ENCODE measurements at places on chromosomes 4 and X.
A peak's percentile ranks its signal among the peaks of the same experiment; 100 is the strongest.

DNA sequence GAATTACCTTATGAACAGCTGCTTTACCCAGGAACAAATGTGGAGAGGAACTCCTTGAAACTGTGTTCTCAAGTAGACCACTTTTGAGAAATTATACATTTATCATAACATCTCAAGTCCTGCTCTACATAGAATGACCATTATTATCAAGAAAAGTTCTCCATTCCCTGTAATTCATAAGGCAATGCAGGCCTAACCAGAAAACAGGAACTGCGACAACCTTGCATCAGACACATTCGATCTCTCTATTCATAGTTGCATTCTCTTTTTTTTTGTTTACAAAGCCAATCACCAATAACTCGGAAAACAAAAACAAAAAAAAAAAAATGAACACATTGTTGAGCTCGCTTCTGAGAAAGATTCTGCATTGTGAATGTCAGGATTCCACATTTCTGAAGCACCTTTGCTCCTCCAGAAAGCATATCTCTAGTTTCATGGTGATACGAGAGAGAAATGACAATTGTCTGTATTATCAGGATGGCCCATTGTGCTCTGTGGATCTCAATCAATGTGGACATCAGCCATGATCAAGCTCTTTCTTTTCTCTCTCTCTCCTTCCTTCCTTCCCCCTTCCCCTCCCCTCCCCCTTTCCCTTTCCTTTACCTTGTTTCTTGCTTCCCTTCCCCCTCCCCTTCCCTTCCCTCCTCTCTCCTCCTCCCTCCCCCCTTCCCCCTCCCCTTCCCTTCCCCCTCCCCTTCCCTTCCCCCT is 32.4 kb upstream of the CD99 start:
- no peak for DNase-seq

GRCh38 chr4:157143369-157143768 is 67.4 kb downstream of the GLRB start:
- DNase-seq: no peak

DNA sequence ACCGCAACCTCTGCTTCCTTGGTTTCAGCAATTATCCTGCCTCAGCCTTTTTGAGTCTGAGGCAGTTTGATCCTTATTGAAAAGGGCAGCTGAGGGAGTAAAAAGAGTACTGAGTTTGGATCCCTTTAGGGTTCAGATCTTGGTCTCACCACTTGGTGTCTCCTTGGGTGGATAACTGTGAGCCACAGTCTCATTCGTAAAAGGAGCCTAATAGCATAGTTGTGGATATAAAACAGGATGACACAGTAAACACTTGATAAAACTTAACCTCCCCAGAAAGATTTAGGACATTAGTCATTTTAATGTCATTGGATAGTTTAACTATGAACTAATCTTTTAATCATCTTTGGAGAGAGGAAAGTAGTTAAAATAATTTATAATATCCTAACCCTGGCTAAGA is 173.0 kb downstream of the ANK2 start:
- no peak for DNase-seq

GRCh38 chrX:107850422-107850765 is 24.7 kb downstream of the MID2 start:
- no peak for DNase-seq

DNA sequence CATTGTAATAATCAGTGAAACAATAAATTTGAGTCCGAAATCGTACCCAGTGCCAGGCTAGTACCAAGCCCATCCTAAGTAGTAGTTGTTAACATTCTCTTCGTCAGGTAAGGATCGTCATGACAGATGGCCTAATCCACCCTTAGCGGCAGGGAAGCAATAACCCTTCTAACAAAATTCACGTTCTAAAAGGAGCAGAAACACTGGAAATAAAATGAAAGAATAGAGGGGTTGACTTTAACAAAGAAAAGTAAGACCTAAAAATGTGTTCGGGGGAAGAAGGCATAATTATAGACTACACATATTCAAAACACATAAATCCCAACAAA is 142.7 kb downstream of the CPEB2 start:
- no peak for DNase-seq

GRCh38 chr4:2781911-2782310 is 11.0 kb upstream of the SH3BP2 start:
- no peak for DNase-seq

- no peak for DNase-seq
Observed at GRCh38 chr4:79249881-79250503, 75.9 kb downstream of the NAA11 start.

GRCh38 chr4:90543419-90544170 is 416.4 kb downstream of the CCSER1 start:
- DNase-seq: no peak

DNA sequence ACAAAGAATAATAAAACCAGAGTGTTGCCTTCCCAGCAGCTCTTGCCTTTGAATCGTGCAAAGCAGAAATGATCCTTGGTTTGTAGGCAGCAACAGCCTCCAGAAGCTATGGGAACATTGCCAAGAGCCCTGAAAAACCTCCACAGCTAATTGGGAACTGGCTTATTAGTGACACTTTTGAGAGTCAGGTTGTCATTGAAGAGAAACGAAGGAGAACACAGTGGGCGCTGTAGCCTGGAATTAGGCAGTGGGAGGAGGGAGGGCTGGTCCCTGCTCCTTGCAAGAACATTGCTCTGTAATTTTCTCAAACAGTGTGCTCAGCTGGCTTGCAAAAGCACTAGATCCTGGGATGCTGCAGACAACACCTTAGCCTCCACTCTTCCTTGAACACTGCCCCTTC is 331.5 kb upstream of the EMCN start:
- DNase-seq: no peak

DNA sequence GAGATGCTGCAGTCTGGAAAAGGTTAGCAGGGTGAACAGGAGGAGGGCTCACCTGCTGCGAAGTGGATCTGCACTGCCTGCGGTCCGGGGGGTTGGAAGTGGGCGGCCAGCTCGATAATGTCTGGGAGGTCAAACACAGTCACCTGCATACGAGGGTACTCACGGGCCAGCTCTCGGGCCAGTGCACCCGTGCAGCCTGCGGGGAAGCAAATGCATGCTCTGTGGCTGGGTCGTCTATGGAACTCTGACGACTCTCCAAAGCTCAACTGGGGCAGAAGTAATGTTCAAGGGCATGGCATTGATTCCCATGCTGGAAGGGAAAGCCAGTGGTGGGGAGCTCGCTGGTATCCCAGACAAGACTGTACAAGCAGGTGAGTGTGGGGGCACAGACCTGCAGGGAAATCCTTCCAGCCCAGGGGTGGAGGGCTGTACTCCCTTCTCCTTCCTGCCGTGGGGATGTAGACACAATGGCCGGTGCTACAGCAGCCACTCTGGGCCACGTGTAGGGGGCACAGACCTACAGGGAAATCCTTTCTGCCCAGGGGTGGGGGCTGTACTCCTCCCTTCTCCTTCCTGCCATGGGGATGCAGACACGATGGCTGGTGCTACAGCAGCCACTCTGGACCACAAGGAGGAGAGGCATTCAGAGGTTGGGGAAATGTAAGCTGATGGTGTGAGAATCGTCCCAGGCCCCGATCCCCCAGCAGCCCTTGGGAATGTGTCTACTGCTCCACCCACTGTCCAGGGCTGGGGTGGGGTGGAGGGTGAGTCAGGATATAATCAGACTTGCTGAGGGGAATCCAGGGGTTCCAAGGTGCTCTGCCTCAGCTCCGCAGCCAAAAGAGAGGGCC is 26.2 kb upstream of the SLC25A6 start:
- no peak for DNase-seq

DNA sequence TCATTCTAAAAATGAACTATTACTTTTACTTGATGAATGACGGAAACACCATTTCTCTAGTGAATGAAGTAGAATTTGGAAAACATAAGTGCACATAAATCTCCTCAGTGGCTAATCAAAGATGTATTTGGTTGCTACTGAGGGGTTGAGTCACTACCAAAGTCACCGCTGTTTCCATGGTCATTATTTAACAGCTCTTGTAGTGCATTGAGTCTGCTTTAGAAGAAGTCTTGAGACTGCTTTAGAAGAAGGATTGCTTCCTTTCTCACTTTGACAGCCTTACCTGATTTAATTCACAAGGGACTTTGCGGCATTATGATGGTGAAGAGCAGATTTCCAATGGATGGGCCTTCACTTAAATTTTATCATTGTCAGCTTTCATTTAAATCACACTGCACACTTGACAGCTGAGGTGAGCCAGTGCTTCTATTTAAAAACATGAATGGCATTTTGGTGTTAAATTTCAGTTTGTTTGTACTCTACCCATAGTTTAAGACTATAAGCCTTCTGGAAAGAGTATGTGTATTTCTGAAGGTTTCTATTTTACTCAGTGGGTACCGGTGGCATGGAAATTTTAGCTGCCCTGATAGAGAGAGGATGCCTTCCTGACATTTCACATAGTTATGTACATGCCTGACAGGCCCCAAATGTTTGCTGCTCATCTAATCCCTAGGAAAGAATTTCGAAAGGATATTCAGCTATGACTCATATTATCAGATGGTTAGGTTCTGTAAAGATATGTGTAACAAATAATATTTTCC is 9.5 kb downstream of the ASB5 start:
- DNase-seq: no peak

GRCh38 chr4:3136454-3136853 is 62.0 kb downstream of the HTT start:
- no peak for DNase-seq

DNA sequence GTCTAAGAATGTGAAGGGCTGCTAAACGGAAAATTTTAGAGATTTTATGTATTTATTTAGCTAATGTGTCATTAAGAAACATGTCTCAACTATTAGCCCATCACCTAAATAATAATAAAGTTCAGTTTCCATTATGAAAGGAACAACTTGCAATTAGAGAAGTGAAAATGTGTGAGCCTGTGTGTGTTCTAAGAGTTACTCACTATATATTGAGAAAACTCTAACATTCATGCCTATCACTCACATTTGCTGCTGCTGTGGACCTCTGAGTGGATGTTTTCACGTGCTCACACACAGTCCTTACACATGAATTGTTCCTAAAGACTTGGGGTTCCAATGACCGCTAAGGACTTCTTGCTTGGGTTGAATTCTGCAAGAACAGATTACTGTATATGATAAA is 364.0 kb downstream of the TMA16 start:
- no peak for DNase-seq

DNA sequence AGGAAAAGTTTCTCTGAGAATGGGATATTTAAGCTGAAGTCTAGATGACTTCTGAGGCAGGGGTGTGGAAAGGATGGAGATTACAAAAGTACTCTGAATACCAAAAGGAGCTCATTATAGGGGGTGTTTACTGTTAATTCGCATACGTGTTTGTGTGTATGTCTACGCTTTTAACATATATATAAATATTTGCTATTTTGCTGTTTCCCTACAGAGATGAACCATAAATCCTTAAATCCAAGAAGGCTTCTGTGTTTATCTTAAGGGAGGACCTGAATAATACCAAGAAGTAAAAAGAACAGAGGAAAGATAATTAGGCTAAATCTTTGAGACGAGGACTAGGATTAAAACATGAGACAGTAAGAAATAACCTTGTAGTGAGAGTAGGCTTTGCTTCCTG is 166.0 kb downstream of the ARAP2 start:
- DNase-seq: no peak

GRCh38 chr4:111641813-111642579 is 503.3 kb upstream of the FAM241A start:
- peak; percentile 67 for DNase-seq

DNA sequence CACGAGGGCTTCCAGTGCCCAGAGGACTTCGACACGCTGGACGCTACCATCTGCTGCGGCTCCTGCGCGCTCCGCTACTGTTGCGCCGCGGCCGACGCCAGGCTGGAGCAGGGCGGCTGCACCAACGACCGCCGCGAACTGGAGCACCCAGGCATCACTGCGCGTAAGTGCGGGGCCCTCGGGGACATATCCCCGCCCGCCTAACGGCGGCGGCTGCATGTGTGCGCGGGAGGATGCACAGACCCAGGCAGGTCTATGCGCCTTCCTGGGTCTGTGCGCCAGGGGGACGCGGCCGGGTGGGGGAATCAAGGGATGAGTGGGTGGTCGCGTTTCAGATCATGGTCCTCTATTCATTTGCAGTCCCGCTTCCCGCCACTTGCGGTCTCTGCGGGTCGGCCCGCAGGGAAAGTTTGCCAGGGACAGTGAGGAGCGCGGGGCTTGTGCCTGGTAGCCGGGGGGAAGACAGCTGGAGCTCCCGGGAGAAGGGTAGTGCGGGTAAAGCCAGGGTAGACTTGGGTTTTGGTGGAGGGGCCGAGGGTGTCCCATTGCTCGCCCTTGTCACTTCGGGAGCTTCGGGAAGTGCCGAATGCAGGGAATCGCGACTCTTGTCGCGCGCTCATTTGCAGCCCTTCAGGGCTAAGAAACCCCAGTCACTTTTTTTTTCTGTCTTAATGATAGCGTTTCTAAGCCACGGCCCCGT is 1.0 kb downstream of the SHISA3 start:
- DNase-seq: peak; percentile 61

GRCh38 chr4:5424211-5424610 is 284.1 kb downstream of the EVC2 start:
- DNase-seq: no peak

- no peak for DNase-seq
Observed at GRCh38 chr4:129282293-129282692, 186.3 kb downstream of the C4orf33 start.

DNA sequence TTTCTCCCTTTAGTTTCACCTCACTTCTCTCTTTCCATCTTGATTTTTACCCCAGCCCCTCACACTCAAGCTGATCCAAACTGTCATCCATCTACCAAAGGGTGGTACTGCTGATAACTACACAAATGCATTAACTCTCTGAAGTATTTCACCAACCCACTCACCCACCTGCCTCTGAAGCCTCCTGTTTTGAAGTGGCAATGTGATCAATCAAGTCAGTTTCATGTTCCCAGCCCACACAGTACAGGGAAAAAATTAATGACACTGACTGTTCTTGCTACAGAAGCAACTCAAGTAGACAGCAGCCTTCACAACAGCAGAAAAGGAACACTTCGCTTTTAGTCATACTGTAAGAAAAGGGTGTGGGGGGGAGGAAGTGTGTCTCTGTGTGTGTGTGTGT is 183.0 kb upstream of the NOCT start:
- no peak for DNase-seq

DNA sequence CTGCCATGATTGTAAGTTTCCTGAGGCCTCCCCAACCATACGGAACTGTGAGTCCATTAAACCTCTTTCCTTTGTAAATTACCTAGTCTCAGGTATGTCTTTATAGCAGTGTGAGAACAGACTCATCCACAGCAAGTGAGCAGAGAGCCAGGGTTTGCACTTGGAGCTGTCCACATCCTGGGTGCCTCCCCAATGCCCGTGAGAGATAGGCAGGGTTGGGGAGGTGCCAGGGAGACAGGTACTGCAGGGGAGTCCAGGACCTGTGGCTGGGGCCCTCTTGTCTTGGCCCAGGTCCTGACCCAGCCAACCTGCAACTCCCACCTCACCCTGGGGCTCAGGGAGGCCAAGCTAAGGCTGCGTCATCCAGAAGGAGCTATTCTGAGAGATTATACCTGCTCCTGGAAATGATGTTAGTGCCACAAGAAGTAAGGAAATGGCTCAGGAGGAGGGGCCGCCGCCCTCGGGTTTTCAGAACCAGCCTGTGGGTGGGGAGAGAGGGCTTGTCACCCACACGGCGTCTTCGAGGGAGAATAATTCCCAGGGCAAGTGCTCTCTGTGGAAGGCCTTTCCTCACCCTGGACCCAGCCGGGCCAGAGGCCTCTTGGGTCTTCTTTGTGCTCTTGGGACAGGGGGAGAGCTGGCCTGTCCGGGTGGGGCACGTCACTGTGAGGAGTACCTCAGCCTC is 66.5 kb downstream of the ADRA2C start:
- no peak for DNase-seq

GRCh38 chr4:137360761-137361160 is 171.5 kb downstream of the PCDH18 start:
- DNase-seq: no peak

GRCh38 chrX:131828482-131828881 is 194.6 kb upstream of the STK26 start:
- DNase-seq: no peak

Data from H9 (cell line).